Liver (tissue), 10 donors: ENCODE measurements at places on chromosomes 4 and X. TPM values are rescaled to one million over a fixed set of nuclear protein-coding genes. Genes with fewer than 3 reads are reported as not detected.

The C4orf54 gene
- total RNA-seq = under 0.01 TPM

DNA sequence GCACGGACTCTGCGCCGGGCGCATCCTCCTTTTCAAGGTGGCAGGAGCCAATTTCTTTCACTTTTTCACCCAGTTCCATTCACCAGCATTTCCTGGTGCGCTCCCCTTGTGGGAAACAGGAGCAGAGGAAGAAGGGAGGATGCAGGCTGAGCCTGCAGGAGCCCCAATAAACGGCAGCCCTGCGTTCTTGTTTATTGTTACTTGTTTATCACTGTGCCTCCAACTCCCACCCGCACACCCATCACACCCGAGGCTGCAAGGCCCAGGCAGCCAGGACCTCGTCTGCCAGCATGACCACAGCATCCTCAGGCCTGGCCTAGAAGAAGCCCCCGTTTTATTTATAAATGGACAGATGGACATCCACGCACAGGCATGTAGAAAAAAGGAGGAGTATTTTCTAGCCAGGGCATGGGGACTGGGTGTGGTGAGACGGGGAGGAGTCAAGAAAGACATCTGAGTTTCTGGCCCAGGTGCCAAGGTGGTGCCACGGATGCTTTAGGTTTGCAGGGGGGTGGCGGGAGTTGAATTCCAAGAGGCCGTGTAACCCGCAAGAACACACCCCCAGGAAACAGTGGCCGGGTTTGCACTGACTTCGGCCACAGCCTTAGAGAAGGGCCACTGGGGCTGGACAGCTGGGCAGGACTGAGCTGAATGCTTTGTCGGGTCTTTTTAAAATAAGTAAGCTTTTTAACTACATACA is 51.7 kb downstream of the JAKMIP1 start:
- peaks cover 6% of the 10 kb centered on the region for H3K27me3 ChIP-seq
- H3K27ac ChIP-seq = no peak overlapping the region
- H3K4me3 ChIP-seq = no peak overlapping the region
- H3K4me1 ChIP-seq = no peaks in the 10 kb centered on the region

GRCh38 chrX:40176351-40177116 is 78.8 kb upstream of the BCOR start:
- H3K4me1 ChIP-seq = peaks cover 38% of the 10 kb centered on the region
- DNase-seq = peak; percentile 62
- peak overlapping the region; percentile 59 for H3K4me3 ChIP-seq
- no peaks in the 10 kb centered on the region for H3K27me3 ChIP-seq
- H3K27ac ChIP-seq = peak overlapping the region; percentile 94

DNA sequence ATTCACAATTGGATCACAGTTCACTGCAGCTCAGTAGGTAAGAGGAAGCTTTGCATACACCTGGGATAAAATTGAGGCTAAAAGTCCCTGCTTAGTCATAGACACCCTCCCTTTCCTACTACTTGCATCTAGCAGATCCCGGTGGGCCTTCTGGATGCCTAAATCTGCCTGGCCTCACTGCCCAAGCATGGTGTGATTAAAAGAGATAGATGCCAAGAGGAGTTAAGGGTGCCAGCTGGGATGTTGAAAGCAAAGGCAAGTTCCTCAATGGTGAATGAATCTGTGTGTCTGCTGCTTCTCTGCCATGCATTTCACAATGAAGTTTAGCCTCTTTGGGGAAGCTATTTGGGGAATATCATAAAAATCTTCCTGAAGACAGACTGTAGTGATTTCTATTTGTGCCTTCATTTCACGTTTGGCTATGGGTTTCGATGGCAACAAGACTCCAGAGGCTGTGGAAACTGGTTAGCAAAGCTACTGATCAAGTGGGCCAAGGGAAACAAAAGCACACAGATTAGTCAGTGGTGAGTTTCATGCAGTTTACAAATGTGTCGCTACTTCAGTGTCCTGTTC is 534.0 kb downstream of the ANKRD50 start:
- DNase-seq = no peak
- no peak overlapping the region for H3K27ac ChIP-seq
- H3K27me3 ChIP-seq = no peaks in the 10 kb centered on the region
- no peaks in the 10 kb centered on the region for H3K36me3 ChIP-seq
- no peak overlapping the region for H3K4me3 ChIP-seq

GRCh38 chr4:40864531-40864930 is 114.8 kb downstream of the NSUN7 start:
- H3K27ac ChIP-seq = no peak overlapping the region
- H3K4me1 ChIP-seq = no peaks in the 10 kb centered on the region
- no peak overlapping the region for H3K4me3 ChIP-seq
- DNase-seq = no peak

The GPRASP2 gene
- 10.2 TPM for total RNA-seq

- H3K27ac ChIP-seq = no peak overlapping the region
- H3K36me3 ChIP-seq = no peaks in the 10 kb centered on the region
- H3K27me3 ChIP-seq = no peaks in the 10 kb centered on the region
- no peak overlapping the region for H3K4me3 ChIP-seq
- no peaks in the 10 kb centered on the region for H3K4me1 ChIP-seq
- DNase-seq = no peak
Measured at GRCh38 chr4:155600244-155600643, 66.4 kb upstream of the GUCY1A1 start.

The MXRA5 gene
- total RNA-seq = 1.0 TPM

The MAGEB1 gene
- not detected for total RNA-seq

GRCh38 chr4:147769386-147769785 is 37.5 kb downstream of the ARHGAP10 start:
- no peak overlapping the region for H3K27ac ChIP-seq
- no peak for DNase-seq
- H3K4me3 ChIP-seq = no peak overlapping the region
- H3K27me3 ChIP-seq = no peaks in the 10 kb centered on the region
- H3K4me1 ChIP-seq = no peaks in the 10 kb centered on the region

The CYBB gene
- total RNA-seq = 65.7 TPM

- H3K4me3 ChIP-seq = no peak overlapping the region
- no peaks in the 10 kb centered on the region for H3K36me3 ChIP-seq
- DNase-seq = peak; percentile 33
- no peaks in the 10 kb centered on the region for H3K27me3 ChIP-seq
Measured at GRCh38 chrX:7996414-7996813, 69.2 kb upstream of the PNPLA4 start.

DNA sequence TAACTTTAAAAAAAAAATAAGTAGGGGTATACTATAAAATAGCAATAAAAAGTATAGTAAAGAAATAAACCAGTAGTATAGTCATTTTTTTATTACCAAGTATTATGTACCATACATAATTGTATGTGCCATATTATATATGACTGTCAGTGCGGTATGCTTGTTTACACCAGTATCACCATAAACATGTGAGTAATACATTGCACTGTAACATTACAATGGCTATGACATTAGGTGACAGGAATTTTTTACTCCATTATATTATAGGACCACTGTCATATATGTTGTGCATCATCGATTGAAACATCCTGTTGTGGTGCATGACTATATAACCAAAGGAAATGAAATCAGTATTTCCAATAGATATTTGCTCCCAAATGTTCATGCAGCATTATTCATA is 176.9 kb upstream of the ARHGAP24 start:
- DNase-seq = no peak
- no peaks in the 10 kb centered on the region for H3K4me1 ChIP-seq
- H3K27me3 ChIP-seq = no peaks in the 10 kb centered on the region

The SHISA3 gene
- total RNA-seq = 0.25 TPM

- DNase-seq = no peak
- H3K36me3 ChIP-seq = peaks cover 2% of the 10 kb centered on the region
- H3K4me3 ChIP-seq = peak overlapping the region; percentile 66
- no peaks in the 10 kb centered on the region for H3K27me3 ChIP-seq
- peaks cover 39% of the 10 kb centered on the region for H3K4me1 ChIP-seq
Measured at GRCh38 chr4:40550948-40551462, 78.7 kb downstream of the RBM47 start.

The PAGE4 gene
- not detected for total RNA-seq
